ENCODE measurements at places on chromosomes 5 and 9. TPM values are rescaled to one million over a fixed set of nuclear protein-coding genes. Genes with fewer than 3 reads are reported as not detected.

DNA sequence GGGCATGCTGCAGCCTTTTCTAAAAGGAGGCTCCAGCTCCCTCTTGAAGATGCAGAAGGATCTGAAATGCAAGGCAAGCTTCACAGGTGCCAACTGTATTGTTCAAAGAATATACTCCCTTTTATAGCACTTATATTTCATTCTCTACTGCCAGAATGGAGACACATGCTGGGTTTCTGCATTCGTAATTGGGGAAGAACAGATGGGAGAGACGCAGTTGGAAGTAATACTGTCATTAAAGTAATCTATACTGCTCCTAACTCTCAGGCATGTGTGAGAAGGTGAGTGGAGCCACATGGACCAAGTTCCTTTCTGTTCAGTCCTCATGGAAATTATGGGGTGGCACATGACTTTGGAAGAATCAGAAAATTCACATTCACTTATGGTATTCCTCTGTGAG is 226.4 kb downstream of the TRIM32 start:
- DNase-seq = no peak

Gene PRRX2
- 2.5 TPM for total RNA-seq

- DNase-seq = no peak
These were observed 202.8 kb downstream of the SREK1 start for GRCh38 chr5:66346869-66347268.

DNA sequence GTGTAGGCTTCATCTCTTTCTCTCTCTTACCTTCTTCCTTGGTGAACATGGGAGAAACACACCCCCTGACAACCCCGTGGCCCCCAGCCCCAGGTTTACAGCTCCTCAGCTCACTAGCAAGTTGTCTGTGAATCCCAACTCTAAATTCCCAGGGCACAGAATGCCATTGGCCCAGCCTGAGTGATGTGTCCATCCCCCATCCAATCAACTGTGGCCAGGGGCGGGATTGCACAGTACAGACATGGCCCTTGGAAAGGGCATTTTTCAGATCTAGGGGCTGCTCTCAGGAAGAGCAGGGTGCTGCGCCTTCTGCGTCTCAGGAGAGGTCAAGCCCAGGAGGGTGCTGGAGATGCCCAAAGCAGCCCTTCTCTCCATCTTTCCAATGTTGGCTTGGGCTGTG is 48.2 kb upstream of the ASS1 start:
- DNase-seq = no peak

Gene FST
- total RNA-seq = 2.1 TPM

Gene NMUR2
- total RNA-seq = not detected

All from lower lobe of right lung (tissue), 2 donors.